Stimulated activated CD8-positive, alpha-beta memory T cell treated with anti-CD3 and anti-CD28 coated beads, Interleukin-7, amount 100 ng/mL, for 1 hour (primary cell): ENCODE measurements at places on chromosomes 3 and 15.
A peak's percentile ranks its signal among the peaks of the same experiment; 100 is the strongest.

DNA sequence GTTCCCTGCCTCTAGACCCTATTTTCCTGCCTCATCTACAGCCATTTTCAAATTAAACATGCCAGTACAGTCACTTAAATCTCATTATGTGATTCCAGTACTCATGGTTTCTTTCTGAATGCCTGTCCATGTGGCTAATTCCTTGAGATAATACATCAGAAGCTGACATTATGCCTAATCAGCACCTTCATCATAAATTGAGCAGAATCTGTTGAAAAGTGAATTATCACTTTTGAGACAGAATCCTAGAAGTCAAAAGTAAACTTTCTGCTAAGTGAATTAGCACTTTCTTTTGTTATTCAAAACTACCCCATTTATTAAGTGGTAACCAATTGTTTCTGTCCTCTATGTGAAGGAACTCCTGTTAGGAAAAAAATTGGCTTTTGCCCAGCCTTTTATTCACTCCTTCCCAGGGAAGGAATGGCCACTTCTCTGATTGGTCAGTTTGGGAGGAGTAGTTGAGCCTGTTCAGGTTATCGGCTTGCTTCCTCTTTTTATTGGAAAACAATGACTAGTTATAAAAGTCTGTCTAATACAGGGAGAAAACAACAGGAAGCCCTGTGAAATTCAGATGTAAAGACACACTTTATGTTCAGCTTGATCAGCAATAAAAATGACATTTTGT, 40.5 kb downstream of the OSTN start:
- no peak for DNase-seq

DNA sequence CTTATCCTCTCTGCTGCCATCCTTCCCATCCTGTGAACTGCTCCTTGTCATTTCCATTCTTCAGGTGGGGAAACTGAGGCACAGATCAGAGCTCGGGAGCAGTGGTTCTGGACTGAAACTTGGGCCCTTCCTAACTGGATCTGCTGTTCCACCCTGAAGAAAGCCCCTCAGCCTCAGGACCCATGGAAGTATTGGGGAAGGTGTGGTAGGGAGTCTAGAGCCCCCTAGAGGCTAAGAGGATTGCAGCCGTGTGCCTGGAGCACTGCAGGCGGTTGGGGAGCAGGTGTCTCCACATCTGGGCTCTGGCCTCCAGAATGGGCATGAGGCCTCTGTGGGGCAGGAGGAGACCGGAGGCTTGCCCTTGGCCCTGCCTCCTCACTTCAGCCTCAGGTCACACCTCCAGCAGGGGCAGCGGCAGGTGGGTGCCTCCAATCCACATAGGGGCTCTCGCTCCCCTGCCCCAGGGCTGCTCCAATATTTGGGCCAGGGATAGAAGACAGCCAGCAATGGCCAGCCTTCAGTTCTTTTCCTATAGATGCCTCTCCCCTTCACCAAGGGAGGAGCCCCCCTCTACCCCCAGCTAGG, 28.1 kb downstream of the DNAJB8 start:
- DNase-seq = no peak

GRCh38 chr15:69576948-69577351, 124.3 kb downstream of the RPLP1 start:
- DNase-seq = no peak

GRCh38 chr3:71602256-71602655, 18.7 kb upstream of the FOXP1 start:
- no peak for DNase-seq

DNA sequence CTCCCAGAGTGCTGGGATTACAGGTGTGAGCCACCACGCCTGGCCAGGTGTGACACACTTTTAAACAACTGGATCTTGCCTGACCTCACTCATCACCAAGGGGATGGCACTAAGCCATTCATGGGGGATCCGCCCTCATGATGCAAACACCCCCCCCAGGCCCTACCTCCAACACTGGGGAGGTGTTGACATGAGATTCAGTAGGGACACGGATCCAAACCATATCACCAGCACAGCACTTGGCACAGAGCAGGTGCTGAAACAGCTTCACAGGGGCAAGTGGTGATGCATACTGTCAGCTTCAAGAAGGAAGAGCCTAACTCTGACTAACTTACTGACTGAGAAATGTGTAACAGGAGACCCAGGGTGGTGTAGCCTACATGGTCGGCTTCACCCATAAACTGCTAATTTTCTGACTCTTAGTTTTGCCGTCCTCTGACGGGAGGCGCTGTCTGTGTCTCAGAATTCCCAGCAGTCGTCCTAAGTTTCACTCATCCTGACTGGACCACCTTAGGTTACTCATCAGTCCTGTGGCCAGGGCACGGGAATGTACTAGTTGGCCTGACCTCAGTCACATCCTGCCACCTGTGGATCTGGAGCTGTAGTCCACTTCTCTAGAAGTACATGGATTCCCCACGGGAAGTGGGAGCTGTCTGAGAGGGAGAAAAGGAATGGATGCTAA, 81.9 kb upstream of the PLXNA1 start:
- DNase-seq = no peak

DNA sequence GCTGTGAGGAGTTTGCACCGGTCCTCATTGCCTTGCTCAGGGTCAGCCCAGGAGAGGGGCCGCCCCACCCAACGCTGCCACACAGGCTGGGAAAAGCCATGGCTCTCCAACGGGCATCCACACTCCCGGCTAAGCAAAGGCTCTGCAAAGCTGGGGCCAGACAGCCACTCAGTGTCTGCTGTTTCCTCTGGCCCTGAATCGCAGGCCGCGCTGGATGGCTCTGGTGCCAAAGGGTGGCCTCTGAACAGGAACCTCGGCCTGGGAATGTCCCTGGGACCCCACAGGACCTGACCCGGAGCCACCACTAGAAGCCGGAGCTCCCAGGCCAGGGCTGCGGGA, 42.9 kb downstream of the RPN1 start:
- no peak for DNase-seq

DNA sequence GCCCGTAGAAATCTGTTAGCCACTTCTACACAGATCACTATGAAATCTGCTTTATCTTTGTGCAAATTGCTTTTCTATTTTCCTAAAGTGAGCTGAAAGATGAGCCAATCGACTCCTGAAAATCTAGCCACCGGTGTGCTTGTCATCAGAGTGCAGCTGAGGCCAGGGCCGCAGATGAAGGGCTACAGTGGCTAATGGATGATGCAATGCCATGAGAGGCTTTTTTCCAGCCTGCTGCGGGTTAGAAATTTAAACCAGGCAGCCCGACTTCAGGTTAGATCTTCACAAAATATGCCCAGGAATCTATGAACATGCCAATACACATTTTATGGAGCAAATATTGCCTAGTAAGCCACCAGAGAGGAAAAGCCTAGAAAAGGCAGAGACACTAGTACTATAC, 948.2 kb upstream of the CFAP20DC start:
- no peak for DNase-seq

GRCh38 chr3:176798680-176799079, 398.6 kb downstream of the TBL1XR1 start:
- no peak for DNase-seq

DNA sequence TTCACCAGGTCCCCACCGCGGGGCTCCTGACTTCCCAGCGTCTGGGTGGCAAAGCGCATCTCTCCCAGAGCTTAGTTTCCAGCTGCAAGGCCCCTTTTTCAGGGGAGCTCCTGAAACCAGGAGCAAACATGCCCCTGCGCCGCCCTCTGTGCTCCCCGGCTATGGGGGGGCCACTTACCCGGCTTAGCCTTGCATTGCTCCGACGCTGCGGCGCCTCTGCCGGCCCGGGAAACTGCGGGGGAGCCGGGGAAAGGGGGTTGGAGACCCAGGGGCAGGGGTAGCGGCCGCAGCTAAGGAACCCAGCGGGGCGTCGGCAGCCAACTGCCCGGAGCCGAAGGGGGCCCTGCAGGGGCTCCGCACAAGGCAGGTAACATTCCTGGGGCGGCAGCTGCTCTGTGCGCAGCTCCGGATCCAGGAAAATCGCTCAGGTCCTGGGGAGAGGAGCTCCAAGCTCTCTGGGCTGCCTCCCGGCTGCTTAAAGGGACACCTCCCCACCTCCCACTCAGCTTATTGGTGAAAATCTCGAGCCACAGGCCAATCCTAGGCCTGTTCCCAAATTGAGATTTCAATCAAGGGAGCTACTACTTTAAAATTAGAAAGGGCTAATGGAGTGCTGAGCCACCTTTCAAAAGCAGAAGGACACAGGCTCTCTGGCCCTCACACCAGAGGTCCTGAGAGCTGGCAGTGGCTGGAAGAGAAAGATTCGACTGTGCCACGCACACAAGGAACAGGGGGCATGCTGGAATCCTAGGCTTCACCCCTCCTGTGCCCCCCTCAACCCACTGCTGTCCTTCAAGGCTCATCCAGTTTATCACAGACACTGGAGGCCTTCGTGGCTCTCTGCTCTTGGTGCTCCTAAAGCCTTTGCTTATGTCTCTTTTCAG, 42.7 kb upstream of the PRICKLE2 start:
- no peak for DNase-seq

GRCh38 chr15:64842986-64843561, 1.4 kb downstream of the PLEKHO2 start:
- no peak for DNase-seq

- DNase-seq = peak; percentile 42
These were observed 110.8 kb downstream of the TBC1D2B start for GRCh38 chr15:77966540-77967234.

GRCh38 chr3:122915300-122916055, 112.1 kb downstream of the SEMA5B start:
- no peak for DNase-seq

- DNase-seq = no peak
These were observed 193.9 kb downstream of the UBE3A start for GRCh38 chr15:25244731-25245585.

DNA sequence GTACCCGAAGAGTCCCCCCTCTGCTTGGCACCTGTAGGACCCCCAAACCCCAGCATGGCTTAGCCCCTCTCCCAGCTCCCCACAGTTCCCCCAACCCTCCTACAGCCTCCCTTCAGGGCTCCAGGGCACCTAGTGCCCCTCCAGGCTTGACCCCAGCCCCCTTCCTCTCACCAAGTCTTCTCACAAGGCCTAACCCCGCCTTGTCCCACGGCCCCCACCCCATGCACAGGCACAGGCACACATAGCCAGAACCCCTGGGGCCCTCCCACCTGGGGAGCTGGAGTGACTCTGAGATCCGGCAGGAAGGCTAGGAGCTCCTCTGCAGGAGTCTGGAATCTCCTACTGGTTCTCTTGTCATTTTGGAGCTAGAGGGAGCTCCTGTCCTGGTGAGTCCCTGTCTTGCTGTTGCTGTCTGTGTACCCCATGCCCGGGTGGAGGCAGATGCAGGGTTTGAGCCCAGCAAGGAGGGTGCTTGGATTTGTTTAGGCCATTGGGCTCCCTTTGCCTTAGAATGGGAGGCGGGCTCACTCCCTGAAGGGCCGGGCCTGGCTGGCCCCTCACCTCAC, 39.6 kb downstream of the KLF13 start:
- no peak for DNase-seq

DNA sequence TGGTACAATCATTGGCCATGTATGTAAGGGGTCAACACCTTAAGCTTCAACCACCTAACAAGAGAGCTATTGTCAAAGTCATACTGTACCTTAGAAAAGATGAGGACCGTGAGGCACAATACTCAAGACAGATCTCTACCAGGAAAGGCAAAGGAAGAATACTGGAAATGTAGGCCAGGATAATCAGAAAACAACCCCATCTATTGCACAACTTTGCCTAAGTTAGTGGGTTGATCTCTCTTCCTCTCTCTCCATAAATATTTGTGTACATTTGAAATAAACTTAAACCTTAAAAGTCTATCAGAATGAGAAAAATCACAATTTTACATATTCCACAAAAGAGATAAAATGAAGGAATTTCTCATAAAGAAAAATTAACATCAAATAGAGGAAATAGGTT, 556.9 kb downstream of the MECOM start:
- no peak for DNase-seq

DNA sequence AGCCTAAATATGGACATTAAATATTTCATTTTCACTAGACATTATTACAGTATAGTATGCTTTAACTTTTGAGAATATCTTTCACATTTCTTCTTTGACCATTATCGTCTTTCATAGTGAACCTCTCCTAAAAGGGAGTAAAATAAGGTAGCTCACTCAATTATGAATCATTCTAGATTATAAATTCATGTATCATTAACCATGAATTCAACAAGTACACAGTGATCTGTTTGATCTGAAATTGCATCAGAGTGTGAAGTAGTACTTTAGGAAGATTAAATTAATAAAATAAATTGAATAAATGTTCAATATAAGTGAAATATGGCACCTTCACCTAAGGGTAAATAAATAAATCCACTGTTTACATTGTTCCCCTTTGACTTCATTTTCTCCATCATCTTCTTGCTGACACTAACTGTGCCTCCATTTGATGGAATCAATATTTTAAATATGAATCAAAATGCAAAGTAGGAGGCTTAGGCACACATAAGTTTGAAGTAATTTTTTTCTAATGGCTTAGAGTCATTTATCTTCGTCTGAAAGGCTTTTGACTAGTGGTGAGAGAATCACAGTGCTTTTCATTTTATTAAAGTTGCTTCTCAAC, 174.1 kb upstream of the MDFIC2 start:
- no peak for DNase-seq

DNA sequence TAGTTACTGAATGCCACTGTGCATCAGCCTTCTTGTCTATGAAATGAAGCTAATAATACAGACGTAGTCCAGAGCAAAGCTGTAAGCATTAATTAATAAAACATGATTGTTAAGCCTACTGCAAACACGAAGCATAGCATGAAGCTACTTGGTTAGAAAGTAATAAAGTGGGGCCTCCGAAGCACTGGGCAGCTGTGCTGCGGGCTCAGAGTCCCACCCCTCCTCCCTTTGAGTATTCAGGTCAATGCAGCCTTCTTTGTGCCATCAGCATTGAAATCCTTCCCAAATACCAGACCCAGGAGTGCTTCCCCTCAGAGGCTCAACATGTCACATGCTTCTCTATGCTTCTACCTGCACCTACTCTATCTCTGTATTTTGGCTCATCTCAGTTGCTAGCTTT, 1112.6 kb downstream of the IGSF11 start:
- no peak for DNase-seq

DNA sequence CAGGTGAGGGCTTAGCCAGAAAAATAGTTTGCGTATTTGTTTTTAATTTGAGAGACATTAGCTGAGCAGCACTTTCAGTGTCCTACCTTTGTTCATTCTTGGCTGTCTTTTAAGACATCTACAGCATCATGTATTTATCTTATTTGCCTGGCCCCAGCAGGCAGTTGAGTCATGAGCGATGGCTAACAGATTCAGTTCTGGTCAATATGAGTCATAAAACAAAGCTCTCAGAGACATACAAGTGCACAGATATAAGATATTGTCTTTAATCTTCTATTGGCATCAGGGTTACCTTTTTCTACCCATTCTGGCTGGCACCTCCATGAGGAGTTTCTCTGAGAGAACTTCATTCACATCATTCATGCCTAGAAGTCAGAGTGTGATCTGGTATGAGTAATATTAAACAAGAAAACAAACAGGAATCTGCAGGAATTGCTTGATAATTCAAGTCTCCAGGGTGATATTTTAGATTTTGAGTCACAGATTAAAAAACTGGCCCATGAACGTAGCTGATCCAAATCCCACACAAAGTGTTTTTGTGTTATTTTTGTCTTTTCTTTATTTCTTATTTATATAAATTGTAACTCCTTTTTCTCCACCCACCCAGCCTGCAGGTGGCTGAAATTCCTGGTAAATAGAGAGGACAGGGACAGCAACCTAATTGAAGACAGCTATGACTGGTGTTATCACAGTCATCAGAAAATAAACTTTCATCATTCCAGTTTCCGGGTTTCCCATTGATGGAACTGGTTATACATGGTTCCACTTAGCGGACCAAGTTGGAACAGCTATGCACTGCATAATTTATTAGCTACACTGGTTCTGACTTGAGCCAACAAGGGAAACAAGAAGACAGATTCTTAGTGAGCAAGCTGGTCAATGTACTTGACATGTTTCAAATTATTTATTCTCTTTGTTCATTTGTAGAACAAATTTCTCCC, 47.3 kb downstream of the PLSCR2 start:
- DNase-seq = no peak
